ENCODE measurements at places on chromosomes 11 and 22.

DNA sequence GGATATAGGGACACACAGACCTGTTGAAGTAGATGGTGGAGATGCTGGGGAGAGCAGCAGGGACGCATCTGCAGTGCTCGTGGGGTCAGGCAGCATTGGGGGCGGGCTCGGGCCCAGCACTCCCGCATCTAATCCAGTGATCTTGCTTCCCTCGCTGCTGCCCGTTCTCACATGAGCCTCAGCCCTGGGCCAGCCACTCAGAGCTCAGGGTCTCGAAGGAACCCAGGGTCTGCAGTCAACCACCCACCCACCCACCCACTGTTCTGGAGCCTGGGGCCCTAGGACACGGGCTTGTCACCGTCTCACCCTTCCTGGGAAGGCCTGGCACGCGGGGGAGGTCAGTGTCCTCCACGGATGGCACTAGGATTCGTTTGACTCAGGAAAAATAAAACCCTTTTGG is 406.0 kb downstream of the TBC1D22A start:
- no peak for DNase-seq

GRCh38 chr22:41975299-41976069 is 6.2 kb downstream of the SEPTIN3 start:
- no peak for DNase-seq

GRCh38 chr11:46263120-46263519 is 14.3 kb upstream of the CREB3L1 start:
- DNase-seq: no peak

DNA sequence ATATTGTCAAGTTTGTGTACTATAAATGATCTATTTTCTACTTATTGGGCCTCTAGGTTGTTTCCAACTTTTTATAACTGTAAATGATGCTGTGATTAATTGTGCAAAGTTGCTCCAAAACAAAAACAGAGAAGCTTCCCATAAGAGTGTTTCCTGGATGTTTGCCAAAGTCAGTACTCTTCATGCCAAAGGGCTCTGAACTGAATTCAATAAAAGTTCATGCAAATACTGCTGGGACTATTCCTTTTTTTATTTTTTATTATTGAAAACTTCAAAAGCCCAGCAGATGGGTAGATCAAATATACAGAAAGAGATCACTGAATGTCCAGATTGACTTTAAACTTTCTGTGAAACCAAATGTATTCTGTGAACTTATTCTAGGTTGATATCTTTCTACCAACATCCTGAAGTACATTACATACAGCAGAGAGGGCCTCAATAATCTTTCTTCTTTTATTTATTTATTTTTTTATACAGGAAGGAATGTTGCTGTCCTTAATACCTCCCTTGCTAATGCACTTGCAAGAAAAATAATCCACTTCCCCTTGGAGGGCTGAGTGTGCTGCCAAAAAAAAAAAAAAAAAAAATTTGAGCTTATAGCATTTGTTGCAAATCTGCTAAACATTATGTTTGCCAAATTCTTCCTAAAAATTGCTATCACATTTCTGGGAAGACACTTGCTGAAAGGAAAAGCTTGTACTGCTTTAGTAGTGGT is 53.0 kb downstream of the CTSC start:
- DNase-seq: no peak

GRCh38 chr11:34507610-34508009 is 6.0 kb downstream of the ELF5 start:
- no peak for DNase-seq

GRCh38 chr22:20062043-20062765 is 17.8 kb upstream of the DGCR8 start:
- DNase-seq: no peak

GRCh38 chr11:77384571-77384970 is 83.1 kb upstream of the GDPD4 start:
- DNase-seq: no peak

DNA sequence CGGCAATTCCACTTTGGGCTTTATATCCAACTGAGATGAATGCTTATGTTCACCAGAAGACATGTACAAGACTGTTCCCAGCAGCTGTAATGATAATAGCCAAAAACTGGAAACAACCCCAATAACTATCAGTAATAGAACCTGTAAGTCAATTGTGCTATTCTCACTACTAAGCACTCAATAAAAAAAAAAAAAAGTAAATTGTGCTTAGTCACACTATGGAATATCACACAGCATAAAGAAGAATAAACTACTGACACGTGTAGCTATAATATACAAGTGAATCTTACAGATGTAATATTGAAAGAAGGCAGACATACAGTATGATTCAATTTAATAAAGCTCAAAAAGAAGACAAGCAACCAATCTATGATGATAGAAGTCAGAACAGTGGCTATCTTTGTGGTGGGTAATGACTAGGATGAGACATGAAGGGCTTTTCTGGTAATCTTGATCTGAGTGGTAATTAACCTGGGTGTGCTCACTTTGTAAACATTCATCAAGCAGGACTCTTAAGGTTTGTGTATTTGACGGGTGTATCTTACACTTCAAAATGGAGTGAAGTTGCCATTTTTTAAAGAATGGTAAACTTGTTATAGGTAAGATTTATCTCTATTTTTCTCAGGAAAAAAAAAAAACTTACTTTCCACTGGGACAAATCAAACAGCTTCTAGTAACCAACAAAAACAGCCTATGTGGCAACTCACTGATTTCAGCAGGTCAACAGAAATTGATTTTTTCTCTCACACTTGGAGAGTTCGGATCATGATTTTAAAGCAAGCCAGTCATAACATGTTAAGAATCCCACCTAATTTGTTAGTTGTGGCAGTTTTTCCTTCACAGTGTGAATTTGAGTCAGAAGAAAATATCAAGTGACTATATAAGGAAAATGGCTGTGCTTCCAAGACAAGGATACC is 84.2 kb downstream of the CCDC83 start:
- DNase-seq: no peak

DNA sequence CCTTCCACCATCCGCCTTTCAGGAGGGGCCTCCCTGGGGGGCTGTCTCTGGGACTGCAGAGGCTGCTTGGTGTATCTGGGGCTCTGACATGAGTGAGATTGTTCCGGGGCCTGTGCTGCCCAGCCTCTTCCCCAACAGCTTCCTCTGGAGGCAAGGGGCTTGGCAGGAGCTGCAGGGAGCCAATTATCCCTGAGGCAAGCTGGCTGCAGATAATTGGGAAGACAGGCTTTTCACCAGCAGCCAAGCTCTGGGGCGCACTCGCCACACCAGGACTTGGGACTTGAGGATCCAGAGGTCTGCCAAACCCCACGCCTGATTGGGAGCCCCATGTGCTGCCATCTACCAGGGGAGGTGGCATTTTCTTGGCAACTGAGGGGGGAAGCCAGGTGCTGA is 15.6 kb upstream of the RTN4R start:
- DNase-seq: no peak

- peak; percentile 31 for DNase-seq
Measured at GRCh38 chr22:19631899-19632667, 82.2 kb upstream of the SEPTIN5 start.

DNA sequence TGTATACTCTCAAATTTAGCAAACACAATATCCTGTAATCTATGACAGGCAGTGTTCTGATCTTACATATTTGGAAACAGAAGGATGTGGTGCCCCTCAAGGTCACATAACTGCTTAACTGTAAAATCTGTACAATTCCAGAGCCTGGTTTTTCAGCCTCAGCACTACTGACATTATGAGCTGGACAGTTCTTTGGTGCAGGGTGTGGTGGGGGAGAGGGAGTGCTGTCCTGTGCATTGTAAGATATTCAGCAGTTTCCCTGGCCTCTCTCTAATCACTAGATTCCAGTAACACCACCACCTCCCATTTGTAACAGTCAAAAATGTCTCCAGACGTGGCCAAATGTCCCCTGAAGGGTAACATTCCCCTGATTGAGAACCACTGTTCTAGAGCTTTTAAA is 1.8 kb upstream of the OR5B21 start:
- DNase-seq: no peak

- no peak for DNase-seq
Measured at GRCh38 chr22:37546437-37547250, 13.6 kb upstream of the CDC42EP1 start.
